Thoracic aorta (tissue), 2 donors: ENCODE measurements at places on chromosomes 3 and 15. TPM values are rescaled to one million over a fixed set of nuclear protein-coding genes. Genes with fewer than 3 reads are reported as not detected.

DNA sequence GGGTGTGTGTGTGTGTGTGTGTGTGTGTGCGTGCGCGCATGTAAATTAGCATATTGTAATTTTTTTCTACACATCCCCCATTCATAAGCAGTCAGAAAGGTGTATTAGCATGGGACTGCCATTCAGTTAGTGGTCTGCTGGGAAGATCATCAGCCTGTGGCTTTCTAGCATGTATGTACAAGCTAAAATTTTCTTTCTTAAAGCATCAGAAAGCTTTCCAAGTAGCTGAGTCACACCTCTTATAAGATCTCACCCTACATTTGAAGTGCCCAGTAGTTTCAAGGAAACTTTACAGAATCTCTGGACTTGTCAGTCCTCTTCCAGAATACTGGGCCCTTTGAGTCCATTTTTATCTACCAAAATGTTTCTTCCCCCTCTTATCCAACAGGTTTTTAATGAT lies 411.4 kb upstream of the TPRG1 start:
- no peaks in the 10 kb centered on the region for H3K36me3 ChIP-seq
- no peak overlapping the region for H3K4me3 ChIP-seq
- no peak overlapping the region for H3K27ac ChIP-seq
- no peaks in the 10 kb centered on the region for H3K27me3 ChIP-seq

DNA sequence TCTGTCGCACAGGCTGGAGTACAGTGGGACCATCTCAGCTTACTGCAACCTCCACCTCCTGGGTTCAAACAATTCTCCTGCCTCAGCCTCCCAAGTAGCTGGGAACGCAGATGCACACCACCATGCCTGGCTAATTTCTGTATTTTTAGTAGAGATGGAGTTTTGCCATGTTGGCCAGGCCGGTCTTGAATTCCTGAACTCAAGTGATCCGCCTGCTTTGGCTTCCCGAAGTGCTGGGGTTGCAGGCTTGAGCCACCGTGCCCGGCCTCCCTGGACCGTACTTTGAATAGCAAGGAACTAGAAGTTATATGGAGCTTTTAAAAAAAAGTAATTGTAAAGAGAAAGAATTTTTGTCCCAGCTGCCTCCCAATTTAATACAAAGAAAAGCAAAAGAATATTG lies 8.3 kb upstream of the ANKUB1 start:
- H3K4me1 ChIP-seq = no peaks in the 10 kb centered on the region
- H3K4me3 ChIP-seq = no peak overlapping the region
- H3K36me3 ChIP-seq = no peaks in the 10 kb centered on the region
- H3K27ac ChIP-seq = no peak overlapping the region
- no peak for DNase-seq
- no peaks in the 10 kb centered on the region for H3K27me3 ChIP-seq

- DNase-seq = no peak
- peaks cover 17% of the 10 kb centered on the region for H3K4me1 ChIP-seq
- H3K27me3 ChIP-seq = no peaks in the 10 kb centered on the region
- H3K36me3 ChIP-seq = no peaks in the 10 kb centered on the region
Observed at GRCh38 chr3:69738315-69738714, 949 bp upstream of the MITF start.

The PLSCR5 gene
- total RNA-seq = not detected

- H3K4me1 ChIP-seq = no peaks in the 10 kb centered on the region
- no peaks in the 10 kb centered on the region for H3K36me3 ChIP-seq
- H3K27ac ChIP-seq = no peak overlapping the region
- no peak for DNase-seq
- H3K4me3 ChIP-seq = no peak overlapping the region
Observed at GRCh38 chr3:66839508-66839907, 158.6 kb upstream of the KBTBD8 start.

- H3K4me1 ChIP-seq = no peaks in the 10 kb centered on the region
- H3K27me3 ChIP-seq = no peaks in the 10 kb centered on the region
Observed at GRCh38 chr15:72338617-72339321, 18.8 kb upstream of the CELF6 start.

- H3K36me3 ChIP-seq = no peaks in the 10 kb centered on the region
- no peak for DNase-seq
- H3K27me3 ChIP-seq = no peaks in the 10 kb centered on the region
- H3K4me3 ChIP-seq = no peak overlapping the region
Observed at GRCh38 chr3:178343433-178344038, 192.7 kb upstream of the KCNMB2 start.

The CLK3 gene
- total RNA-seq = 114 TPM

DNA sequence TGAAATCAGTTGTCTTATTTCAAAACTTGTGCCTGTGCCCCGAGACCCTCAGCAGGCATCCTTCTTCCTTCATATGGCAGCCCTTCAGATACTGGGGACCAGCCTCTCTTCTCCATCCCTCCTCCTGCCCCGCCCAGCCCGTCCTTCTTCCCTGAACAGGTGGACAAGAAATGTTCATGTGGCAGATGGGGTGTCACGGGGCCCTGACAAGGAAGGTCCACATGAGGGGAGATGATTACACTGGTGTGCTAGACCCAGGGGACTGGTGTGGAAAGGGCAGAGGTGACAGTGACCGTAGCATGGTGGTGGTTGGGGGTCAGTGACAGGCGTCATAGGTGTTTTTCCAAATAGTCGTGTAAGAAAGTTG lies 150.9 kb downstream of the CHDH start:
- H3K27ac ChIP-seq = no peak overlapping the region
- H3K4me3 ChIP-seq = no peak overlapping the region

The MESP2 gene
- total RNA-seq = 1.8 TPM

DNA sequence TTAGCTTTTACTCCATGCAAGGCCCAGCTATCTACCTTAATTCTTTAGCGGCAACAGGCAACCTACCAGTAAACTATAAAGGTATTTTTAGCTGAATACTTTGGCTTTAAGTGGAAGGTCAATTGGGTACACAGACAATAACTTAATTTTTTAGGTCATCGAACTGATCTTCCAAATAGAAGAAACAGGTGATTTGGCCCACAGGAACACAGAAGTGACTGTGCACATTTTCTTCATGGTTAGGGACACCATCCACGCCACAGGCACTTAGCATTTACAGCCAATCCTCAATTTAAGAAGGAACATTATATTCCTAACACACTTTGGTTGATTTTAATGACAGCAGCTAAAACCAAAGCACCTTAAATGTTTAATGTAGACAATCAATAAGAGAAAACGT lies 1.9 kb downstream of the ARPP19 start:
- H3K27me3 ChIP-seq = no peaks in the 10 kb centered on the region
- no peak overlapping the region for H3K27ac ChIP-seq
- no peak for DNase-seq
- no peaks in the 10 kb centered on the region for H3K36me3 ChIP-seq

- H3K27ac ChIP-seq = no peak overlapping the region
- DNase-seq = no peak
Observed at GRCh38 chr3:17035033-17035432, 150.3 kb downstream of the PLCL2 start.

DNA sequence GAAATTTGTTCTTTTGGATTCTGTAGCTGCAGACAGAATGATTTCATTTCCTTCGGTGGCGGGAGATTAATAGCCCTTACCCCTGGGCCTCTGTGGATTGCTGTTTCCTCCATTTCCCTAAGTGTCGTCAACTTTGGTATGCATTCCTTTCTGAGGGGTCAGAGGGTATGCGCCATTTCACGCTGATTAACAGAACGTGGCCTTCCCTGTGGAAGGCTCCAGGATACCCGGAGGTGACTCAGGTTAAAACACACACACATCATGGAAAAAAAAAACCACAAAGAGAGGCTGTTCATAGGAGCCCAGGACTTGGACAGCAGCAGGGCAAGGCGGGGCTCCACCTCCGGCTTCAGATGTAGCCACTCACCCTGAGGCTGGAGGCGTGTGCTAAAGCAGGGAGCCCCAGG lies 51.9 kb downstream of the EPHB1 start:
- H3K36me3 ChIP-seq = no peaks in the 10 kb centered on the region
- no peaks in the 10 kb centered on the region for H3K4me1 ChIP-seq
- DNase-seq = no peak
- no peaks in the 10 kb centered on the region for H3K27me3 ChIP-seq

DNA sequence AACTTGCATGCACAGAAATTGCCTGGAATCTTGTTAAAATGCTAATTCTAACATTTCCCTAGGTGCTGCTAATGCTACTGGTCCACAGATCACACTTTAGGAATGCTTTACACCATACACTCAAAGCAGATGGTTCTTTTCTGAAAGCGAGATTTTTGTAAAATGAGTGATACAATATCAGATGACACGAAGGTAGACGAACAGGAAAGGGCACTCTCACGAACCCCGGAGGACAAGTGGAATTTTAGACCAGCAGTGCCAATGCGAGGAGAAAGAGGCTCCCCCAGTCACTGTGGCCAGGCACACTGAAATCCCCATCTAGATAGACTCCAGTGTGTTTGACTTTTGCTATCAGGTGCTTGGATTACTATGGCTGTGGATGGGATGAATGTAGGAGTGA lies 21.0 kb downstream of the FAIM start:
- H3K36me3 ChIP-seq = peaks cover 10% of the 10 kb centered on the region
- no peak overlapping the region for H3K4me3 ChIP-seq
- H3K27ac ChIP-seq = no peak overlapping the region

GRCh38 chr3:169581633-169582032 lies 81.9 kb downstream of the MECOM start:
- no peak overlapping the region for H3K27ac ChIP-seq
- no peaks in the 10 kb centered on the region for H3K27me3 ChIP-seq
- no peak overlapping the region for H3K4me3 ChIP-seq
- DNase-seq = no peak
- H3K36me3 ChIP-seq = no peaks in the 10 kb centered on the region
- H3K4me1 ChIP-seq = peaks cover 34% of the 10 kb centered on the region

DNA sequence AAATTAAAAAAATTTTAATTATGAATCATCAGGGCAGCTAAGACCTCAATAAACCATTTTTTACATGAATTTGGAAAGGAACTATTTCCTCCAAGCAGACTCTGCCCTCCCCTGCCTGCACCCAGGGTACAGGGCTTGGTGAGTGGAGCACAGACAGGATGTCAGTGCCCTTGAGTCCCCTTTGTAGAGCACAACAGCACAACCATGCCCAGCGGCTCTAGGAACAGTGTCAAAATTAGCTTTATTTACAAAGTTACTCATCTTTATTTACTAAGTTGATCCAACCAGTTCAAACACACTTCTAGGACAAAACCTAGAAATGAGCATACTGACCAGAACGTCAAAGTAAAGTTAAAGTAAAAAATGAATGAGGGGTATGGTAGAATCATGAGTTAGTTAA lies 90.6 kb upstream of the TSC22D2 start:
- no peaks in the 10 kb centered on the region for H3K4me1 ChIP-seq
- H3K36me3 ChIP-seq = no peaks in the 10 kb centered on the region
- no peaks in the 10 kb centered on the region for H3K27me3 ChIP-seq
- no peak overlapping the region for H3K4me3 ChIP-seq
- DNase-seq = no peak
- no peak overlapping the region for H3K27ac ChIP-seq

DNA sequence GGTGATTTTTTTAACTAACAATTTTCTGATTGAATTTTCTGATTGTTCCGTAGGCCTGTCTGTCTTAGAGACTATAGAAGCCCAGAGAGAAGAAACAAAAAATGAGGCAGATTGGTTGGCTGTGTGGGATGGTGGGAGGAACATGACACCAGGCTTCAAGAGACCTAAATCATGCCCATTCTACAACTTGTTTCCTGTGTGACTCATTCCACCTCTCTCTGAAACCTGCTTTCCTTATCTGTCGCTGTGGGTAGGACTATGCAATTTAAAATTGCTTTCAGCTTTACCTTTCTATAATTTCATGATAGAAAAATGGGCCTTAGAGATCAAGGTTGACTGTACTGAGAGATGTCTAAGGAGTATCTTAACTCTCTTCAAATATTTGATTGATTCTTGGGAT lies 44.5 kb downstream of the OXNAD1 start:
- no peak for DNase-seq
- H3K27ac ChIP-seq = no peak overlapping the region
- H3K4me3 ChIP-seq = no peak overlapping the region
- no peaks in the 10 kb centered on the region for H3K27me3 ChIP-seq
- peaks cover 9% of the 10 kb centered on the region for H3K4me1 ChIP-seq
- no peaks in the 10 kb centered on the region for H3K36me3 ChIP-seq

- H3K4me1 ChIP-seq = peaks cover 8% of the 10 kb centered on the region
- H3K27me3 ChIP-seq = no peaks in the 10 kb centered on the region
- DNase-seq = no peak
- no peak overlapping the region for H3K27ac ChIP-seq
Observed at GRCh38 chr15:64503640-64504039, 43.3 kb downstream of the ZNF609 start.

GRCh38 chr3:121834157-121834670 lies 646 bp downstream of the IQCB1 start:
- peak overlapping the region; percentile 67 for H3K27ac ChIP-seq
- H3K27me3 ChIP-seq = no peaks in the 10 kb centered on the region
- no peak for DNase-seq
- H3K36me3 ChIP-seq = peaks cover 3% of the 10 kb centered on the region
- peaks cover 23% of the 10 kb centered on the region for H3K4me1 ChIP-seq
- peak overlapping the region; percentile 88 for H3K4me3 ChIP-seq

The SHF gene
- total RNA-seq = 18.7 TPM

The MITF gene
- 12.7 TPM for total RNA-seq

DNA sequence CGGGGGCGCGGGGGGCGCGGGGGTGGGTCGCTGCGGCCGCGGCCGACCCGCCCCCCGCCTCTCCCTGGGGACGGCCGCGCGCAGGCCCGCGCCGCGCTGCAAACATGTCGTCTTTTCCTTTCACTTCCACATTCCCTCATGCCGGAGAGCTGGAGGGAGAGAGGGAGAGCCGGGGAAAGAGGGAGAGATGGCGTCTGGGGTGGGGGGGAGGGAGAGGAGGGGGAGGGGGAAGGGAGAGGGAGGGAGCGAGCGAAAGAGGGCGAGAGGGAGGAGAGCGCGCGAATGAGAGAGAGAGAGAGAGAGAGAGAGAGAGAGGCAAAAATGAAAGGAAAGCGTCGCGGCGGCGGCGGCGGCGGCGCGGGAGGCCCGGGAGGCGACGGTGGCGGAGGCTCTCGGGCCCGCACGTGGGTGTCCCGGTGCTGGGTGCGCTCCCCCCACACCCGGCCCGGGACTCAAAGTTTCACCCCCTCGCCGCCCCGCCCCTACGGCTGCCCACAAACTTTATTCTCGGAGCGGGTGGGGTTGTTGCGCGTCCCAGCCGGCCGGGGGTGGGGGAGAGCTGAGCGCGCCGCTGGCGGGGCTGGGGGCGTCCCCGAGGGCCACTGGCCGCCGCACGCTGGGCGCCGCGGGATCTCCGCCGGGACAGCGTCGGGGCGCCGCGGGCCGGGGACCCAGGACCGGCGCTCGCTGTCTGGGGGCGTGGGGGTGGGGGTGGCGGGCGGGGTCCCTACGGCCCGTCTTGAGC lies 731 bp downstream of the ZNF710 start:
- H3K27ac ChIP-seq = peak overlapping the region; percentile 50
- H3K36me3 ChIP-seq = no peaks in the 10 kb centered on the region
- no peak for DNase-seq

The TCAIM gene
- 32.1 TPM for total RNA-seq

GRCh38 chr15:81966631-81967030 lies 79.2 kb downstream of the MEX3B start:
- H3K4me1 ChIP-seq = no peaks in the 10 kb centered on the region
- H3K36me3 ChIP-seq = no peaks in the 10 kb centered on the region
- no peak overlapping the region for H3K4me3 ChIP-seq
- no peak overlapping the region for H3K27ac ChIP-seq

The APOD gene
- total RNA-seq = 135 TPM
